ENCODE measurements at places on chromosomes 12 and 14. TPM values are rescaled to one million over a fixed set of nuclear protein-coding genes. Genes with fewer than 3 reads are reported as not detected.

Gene NRL
- 0.95 TPM for total RNA-seq

Gene ARL6IP4
- total RNA-seq, result 233 TPM

Gene ADAM21
- total RNA-seq, result 0.77 TPM

Gene C14orf180
- total RNA-seq, result not detected

Gene PIP4P1
- 22.1 TPM for total RNA-seq

Gene ORMDL2
- total RNA-seq, result 20.8 TPM

Gene TMTC2
- total RNA-seq, result 15.9 TPM

Gene GPD1
- total RNA-seq, result not detected

Gene GPRC5A
- total RNA-seq, result 7.6 TPM

Gene SNAPC1
- 5.2 TPM for total RNA-seq

Gene SLC6A13
- total RNA-seq, result not detected

Gene ACSS3
- 12.2 TPM for total RNA-seq

Gene TSPAN11
- 0.32 TPM for total RNA-seq

Gene ETFBKMT
- total RNA-seq, result 3.9 TPM

Gene CLEC2A
- not detected for total RNA-seq

Gene OGFOD2
- 7.7 TPM for total RNA-seq

Gene AMHR2
- not detected for total RNA-seq

Gene NPFF
- not detected for total RNA-seq

Gene CMKLR1
- total RNA-seq, result not detected

Gene CPNE6
- not detected for total RNA-seq

Gene DBX2
- total RNA-seq, result not detected

Gene RPS6KA5
- total RNA-seq, result 3.4 TPM

Gene EXOC3L4
- total RNA-seq, result 0.32 TPM

Gene LTBP2
- total RNA-seq, result 74.4 TPM

Gene CPSF2
- 21.1 TPM for total RNA-seq

Gene KRT71
- not detected for total RNA-seq

Gene GRIN2B
- total RNA-seq, result under 0.01 TPM

Gene SLC39A2
- total RNA-seq, result not detected

Gene CIT
- total RNA-seq, result 5.5 TPM

Gene DPY19L2
- total RNA-seq, result 4.8 TPM

Gene PAN2
- total RNA-seq, result 27.2 TPM

Gene RNU7-1
- not detected for total RNA-seq

Gene CMA1
- total RNA-seq, result not detected

Gene IL26
- total RNA-seq, result not detected

Gene LALBA
- not detected for total RNA-seq
